ENCODE measurements at places on chromosomes 6 and 20.

GRCh38 chr20:24987244-24987643, 5.3 kb downstream of the APMAP start:
- DNase-seq = no peak

GRCh38 chr6:124721331-124721730, 240.9 kb upstream of the RNF217 start:
- DNase-seq = no peak

DNA sequence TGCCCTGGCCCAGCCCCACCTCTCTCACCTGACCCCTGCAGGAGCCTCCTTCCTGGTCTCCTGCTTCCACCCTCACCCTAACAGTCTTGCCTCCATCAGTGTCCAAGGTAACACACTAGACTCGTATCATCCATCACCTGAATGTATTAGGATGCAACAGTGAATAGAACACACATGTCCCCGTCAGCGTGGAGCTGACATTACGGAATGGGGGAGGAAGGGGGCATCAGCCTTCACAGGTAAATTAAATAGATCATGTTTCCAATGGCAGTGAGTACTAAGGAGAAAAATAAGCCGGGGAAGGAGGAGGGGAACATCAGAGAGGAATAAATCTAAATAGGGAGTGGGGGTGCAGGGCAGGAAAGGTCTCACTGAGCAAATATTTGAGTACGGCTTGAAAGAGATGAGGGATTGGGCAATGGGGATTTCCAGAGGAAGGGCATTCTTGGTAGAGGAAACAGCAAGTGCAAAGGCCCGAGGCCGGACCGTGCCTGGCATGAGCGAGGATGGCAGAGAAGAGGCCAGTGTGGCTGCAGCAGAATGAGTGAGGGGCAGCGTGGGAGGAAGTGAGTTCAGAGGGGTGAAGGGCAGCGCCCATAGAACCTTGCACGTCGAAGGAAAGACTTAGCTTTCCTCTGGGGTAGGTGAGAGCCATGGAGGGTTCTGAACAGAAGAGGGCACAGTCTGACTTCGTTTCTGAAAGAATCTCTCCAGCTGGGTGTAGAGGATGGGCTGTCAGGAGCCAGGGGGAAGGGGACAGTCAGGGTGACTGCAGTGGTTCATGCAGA, 110.1 kb upstream of the PTPN1 start:
- no peak for DNase-seq

- DNase-seq = no peak
Observed at GRCh38 chr20:57539889-57540288, 14.9 kb upstream of the CTCFL start.

GRCh38 chr20:63895202-63895951, 451 bp downstream of the DNAJC5 start:
- DNase-seq = no peak

DNA sequence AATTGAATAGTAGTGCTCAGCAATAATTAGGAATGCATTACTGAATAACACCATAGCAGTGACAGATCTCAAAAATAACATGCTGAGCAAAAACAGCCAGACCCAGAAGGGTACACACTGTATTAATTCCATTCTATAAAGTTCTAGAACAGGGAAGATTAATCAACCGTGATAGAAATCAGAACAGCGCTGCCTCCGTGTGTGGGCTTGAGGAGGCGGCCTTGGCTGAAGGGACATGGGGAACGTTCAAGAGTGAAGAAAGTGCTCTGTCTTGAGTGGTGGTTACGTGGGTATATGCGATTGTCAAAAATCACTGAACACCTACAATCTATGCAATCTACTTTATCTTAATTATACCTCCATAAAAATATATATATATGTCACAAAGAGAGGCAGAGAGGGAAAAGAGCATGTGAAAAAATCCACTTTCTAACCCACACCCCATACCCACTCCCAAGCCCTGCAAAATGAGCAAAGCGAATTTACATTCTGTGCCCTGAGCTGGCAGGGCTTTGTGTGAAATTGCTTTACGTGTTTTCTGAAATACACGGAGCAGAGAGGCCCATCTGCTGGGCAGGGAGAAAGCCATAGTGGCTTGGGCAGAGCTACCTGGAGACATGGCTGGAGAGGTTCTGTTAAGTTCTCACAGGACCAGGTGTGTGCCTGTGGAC, 74.4 kb downstream of the NFATC2 start:
- DNase-seq = no peak

DNA sequence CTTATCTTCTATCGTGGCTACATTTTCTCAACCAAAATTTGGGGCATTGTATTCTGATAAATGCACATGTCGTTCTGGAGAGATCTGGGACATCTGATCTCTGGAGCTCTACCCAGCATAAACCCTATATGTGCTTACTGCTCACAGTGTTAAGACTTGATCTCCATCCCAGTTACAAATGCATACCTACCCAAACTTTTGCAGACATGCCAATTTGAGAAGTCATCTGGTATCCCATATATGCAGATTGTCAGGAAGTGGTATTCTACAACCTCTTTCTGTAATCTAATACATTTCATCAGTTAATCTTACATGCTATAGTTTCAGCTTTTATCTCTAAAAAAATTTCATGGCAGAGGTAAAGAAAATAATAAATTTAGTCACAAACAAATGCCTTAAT, 11.2 kb downstream of the BAG2 start:
- no peak for DNase-seq

DNA sequence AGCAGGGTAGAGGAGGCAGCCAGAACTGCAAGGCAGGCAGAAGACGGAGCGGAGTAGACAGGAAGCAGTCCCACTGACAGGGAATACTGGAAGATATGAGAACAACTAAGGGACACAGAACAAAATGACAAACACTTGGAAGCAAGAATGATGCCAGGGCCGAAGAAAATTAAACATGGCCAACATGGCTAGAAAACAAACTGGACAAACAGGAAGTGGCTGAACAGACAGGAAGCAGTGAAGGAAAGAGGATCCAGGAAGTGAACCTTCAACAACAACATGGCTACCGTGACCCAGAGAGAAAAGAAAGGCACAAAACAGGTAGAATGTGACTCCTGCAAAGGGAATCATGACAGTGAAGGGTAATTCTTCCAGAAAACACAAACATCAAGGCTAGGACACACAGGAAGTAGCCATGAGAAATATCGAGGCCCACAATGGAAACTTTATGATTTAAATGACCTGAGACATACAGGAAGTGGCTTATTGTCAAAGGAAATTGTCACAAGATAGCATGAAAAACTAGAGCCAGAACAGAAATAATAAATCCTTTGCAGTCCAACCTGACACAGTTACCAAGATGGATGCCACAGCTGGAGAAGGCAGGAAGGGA, 9.1 kb downstream of the COL11A2 start:
- DNase-seq = no peak

GRCh38 chr20:63964412-63964811, 5.3 kb downstream of the ZNF512B start:
- DNase-seq = no peak

DNA sequence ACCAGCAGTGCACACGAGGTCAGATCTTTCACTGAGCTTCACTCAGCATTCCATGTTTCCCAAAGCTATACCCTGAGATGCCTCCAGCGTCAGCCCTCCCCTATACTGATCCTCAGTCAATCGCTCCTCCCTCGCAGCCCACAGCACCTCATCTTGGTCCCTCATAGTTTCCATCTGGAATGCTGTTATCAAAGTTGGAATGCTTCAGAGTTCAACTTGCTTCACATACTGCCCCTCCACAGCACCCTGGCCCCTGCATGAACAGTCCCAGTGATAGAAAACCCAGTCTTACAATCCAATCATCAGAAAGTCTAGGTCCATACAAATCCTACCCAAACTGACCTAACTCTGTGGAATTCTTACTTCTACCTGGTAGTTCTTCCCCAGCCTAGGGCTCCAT, 20.0 kb downstream of the SPAG4 start:
- no peak for DNase-seq

- DNase-seq = no peak
Observed at GRCh38 chr6:24016286-24016685, 109.7 kb upstream of the NRSN1 start.

DNA sequence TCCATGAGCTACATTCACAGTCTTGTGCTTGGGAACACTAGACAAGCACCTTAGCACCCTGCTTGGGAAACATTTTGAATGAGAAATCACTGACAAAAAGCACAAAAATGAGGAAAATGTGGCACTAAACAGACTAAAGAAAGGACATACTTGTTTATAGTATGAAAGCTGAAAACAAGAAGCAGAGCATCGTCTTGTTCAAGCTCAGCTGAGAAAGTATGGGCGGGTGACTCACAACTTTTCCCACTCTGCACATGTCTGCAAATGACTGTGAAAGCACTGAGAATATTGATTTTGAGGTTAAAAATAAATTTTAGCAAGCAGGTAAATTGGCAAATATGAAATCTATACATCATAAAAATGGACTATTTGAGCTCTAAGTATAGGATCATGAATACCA, 725.3 kb downstream of the COL12A1 start:
- DNase-seq = no peak

DNA sequence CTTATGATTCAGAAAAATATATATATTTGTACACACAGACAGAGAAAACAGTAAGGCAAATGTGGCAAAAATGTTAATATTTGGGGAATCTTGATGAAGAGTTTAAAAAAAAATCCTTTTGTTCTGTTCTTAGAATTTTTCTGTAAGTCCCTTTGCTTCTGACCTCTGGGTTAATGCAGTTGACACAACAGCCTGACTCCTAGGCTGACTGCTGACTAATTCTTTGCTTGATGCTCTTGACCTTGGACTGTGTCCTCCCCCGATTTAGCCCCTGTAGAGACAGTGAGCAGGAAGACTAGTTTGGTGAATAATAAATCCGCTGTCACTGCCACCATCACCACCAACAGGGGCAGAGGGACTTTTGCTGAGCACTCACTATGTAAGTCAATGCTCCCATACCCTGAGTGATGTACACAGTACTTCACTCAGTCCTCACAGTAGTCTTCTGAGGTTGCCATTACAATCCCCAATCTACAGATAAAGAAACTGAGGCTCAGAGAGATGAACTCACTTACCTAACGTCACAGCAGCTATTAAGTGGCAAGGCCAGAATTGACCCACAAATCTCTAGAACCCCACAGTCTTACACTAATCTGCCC, 71.7 kb downstream of the SNX5 start:
- no peak for DNase-seq

GRCh38 chr20:18428490-18429173, 38.2 kb downstream of the DZANK1 start:
- no peak for DNase-seq

DNA sequence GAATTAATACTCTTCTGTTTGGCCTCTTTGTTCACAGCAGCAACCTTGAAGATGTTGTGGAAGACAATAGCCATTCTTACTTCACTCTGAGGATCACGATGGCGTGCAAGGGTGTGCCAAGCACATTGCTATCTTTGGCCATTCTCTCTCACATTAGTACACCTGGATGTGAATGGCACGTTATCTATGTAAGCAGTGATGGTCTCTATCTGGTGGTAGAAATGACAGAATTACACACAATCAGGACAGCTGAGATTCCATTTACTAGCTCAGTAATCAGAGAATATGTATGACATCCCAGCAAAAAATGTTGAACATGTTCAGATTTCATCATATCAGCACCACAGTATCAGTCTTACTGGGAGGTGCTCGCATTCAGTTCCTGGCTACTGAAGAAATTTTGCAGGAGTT, 116.2 kb downstream of the LCA5 start:
- no peak for DNase-seq

DNA sequence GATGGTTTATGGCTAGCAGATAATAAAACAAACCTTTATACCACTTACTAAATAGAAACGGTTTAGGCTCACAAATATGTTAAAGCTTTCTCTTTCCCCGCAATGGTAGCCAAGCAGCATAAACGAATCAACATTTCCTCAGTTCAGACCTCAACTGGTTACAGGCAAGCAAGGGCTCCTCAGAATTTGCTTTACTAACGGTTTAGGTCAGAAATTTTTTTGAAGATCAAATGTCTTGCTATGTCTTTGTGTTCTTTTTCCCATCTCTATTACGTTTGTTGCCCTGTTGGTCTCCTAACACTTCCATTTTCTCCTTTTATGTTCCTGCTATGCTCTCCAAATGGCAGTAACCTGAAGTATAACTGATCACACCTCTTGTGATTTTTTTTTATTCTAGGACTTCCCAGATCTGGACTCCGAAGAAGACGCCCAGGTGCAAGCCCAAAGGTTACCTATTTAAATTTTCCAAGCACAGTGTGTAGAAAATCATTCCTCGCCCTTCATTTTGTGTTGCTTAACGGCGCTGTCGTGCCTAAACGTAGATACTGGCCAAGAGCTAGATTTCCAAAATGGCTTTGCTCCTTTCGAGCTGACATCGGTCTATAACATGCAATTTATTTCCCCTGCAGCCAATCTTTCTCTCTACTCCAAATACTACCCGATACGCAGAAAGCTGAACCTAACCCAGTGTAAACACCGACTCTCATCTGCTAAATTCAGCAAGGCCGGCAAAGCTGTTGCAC, 717 bp upstream of the ASF1A start:
- DNase-seq = peak; percentile 32

DNA sequence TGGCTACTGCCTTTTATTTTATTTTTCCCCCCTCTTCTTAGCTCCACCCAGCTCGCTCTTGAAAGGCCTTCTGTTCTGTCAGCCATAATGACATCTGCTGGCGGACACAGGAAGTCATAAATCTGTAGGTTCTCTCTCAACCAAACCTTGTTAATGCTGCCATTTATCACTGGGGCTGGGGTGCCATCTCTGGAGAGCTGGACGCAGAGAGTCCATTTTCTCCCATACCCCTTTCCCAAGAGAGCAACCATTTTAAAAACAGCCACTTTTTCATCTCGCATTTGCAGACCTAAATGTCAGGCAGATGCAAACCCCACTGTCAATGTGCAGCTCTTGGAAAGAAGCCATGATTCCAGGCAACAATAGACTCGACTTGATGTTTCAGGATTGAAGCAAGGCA, 13.0 kb upstream of the TSHZ2 start:
- DNase-seq = peak; percentile 66

- DNase-seq = peak; percentile 93
Observed at GRCh38 chr6:19538096-19538495, 299.1 kb upstream of the ID4 start.

DNA sequence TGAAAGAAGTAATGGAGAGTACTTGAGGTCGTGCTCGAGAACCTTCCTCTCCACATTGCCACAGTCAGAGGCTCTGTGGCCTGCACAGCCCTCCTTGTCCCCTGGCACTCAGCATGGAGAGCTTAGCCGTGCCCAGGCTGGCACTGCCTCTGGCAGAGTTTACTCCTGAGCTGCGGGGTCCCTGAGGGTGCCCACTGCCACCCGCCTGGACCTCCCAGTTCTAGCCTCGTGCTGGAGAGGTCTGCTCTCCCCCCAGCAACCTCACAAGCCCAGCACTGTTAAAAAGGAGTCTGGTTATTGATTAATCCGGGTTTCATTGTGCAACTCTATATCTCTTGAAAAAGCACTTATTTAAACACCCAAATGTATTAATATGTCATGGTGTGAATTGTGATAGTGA, 226.8 kb downstream of the TMEM242 start:
- DNase-seq = no peak

- no peak for DNase-seq
Observed at GRCh38 chr6:158622545-158623190, 21.9 kb downstream of the DYNLT1 start.

- DNase-seq = peak; percentile 94
Observed at GRCh38 chr20:50366270-50367103, 143.7 kb upstream of the PTPN1 start.

- DNase-seq = no peak
Observed at GRCh38 chr20:24747010-24747712, 201.9 kb upstream of the CST7 start.

- DNase-seq = no peak
Observed at GRCh38 chr20:61454053-61454452, 202.0 kb downstream of the CDH4 start.

GRCh38 chr6:47736083-47736700, 37.8 kb downstream of the ADGRF4 start:
- DNase-seq = no peak

Data from NCI-H2081 treated with DMSO at 0.1 percent for 48 hours (cell line).